ENCODE measurements at places on chromosomes 11 and 22.

GRCh38 chr11:57819252-57819979 is 57.8 kb downstream of the CTNND1 start:
- DNase-seq, result no peak

GRCh38 chr11:64060263-64060860 is 24.6 kb downstream of the FLRT1 start:
- no peak for DNase-seq

DNA sequence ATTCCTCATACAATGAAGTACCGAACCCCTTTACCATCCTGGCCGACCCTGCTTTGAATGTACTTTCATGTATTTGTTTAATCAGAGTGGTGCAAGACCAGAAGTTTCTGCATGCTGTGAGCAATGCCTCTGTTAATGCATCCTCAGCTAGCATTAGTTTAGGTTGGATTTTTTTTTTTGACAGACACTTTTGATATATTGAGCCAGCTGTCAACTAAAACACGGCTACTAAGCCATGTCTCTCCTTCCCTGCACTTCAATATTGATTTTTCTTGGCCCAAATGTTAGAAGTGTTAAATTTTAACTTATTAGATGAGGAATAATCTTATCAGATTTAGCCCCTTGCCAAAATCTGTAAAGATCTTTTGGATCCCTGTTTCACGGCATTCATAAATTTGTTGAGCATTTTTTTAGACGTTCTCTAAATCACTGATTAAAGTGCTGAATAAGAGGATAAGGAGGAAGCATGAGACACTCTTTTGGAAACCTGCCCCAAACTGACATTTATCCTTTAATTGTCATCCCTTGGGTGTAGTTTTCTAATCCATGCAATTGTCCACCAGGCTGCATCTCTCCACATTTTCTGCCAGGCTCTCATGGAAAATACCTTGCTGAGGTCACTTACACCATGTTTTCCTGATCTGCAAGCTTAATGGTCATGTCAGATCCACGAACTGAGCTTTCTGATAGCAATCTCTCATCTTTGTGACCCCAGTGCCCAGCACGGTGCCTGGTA is 130.7 kb downstream of the FEZ1 start:
- DNase-seq, result no peak

- DNase-seq, result no peak
Observed at GRCh38 chr11:99268886-99269285, 248.1 kb downstream of the CNTN5 start.

GRCh38 chr11:62853279-62853965 is 14.0 kb upstream of the WDR74 start:
- no peak for DNase-seq

DNA sequence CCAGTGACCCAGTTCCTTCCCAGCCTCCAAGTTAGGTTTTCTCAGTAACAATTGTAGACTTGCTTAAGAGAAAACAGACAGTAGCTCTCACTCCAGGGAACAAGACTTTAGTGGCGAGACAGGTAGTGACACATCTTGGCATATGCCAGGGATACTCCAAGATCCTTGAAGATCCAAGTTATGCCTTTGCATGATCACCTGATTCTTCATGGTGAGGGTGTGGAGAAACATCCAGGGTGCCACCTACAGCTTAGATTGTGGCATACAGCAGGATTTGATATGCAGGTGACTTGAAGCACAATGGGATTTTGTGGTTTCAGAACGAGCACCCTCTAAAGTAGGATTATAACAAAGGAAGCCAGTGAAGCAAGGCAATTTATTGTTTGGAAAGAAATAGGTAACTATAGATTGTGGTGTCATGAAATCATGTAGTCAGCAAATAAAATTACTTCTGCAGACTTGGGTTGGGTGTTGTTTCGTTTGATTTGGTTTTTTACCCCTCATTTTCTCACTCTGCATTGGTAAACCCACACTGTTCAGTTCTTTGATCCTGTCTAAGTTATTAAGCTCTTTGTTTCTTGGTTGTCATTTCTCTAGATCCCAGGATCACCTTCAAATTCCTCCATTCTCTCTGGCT is 9.2 kb downstream of the POU2AF3 start:
- no peak for DNase-seq

- no peak for DNase-seq
Observed at GRCh38 chr22:44752285-44753188, at the start of gene ARHGAP8. ARHGAP8 (plus strand) TSS chr22:44752575; CDS start chr22:44786528, 33,953 bp downstream.

GRCh38 chr11:87493516-87493915 is 455.8 kb downstream of the TMEM135 start:
- DNase-seq, result no peak

DNA sequence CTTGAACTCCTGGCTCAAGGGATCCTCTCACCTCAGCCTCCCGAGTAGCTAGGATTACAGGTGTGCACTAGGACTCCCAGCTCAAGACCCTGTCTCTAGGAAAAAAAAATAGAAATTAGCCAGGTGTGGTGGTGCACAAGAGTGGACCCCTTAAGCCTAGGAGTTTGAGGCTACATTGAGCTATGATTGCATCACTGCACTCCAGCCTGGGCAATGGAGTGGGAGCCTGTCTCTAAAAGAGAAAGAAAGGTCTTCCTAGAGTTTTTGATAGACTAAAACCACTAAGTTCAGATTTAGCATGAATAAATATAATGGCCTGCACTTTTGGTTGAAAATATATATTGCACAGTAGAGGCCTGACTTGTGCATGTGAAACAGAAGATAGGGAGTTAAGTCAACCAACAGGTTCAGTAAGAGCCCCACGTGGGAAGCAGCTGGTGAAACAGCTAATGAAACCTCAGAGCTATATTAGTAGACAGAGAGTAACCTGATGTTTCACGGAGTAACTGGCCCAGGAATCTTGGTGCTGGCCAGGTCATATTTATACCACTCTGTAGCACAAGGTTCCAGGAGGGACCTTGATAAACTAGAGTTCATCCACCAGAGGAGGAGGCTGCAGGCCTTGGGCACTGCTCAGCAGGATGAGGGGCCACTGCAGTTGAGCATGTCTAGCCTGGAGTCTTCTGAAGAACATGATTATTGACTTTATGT is 4.6 kb upstream of the MICAL3 start:
- DNase-seq, result no peak

GRCh38 chr11:64007160-64007628 is 21.0 kb downstream of the OTUB1 start:
- DNase-seq, result no peak

GRCh38 chr11:1218256-1218787 is 4.5 kb upstream of the MUC5B start:
- DNase-seq, result no peak

DNA sequence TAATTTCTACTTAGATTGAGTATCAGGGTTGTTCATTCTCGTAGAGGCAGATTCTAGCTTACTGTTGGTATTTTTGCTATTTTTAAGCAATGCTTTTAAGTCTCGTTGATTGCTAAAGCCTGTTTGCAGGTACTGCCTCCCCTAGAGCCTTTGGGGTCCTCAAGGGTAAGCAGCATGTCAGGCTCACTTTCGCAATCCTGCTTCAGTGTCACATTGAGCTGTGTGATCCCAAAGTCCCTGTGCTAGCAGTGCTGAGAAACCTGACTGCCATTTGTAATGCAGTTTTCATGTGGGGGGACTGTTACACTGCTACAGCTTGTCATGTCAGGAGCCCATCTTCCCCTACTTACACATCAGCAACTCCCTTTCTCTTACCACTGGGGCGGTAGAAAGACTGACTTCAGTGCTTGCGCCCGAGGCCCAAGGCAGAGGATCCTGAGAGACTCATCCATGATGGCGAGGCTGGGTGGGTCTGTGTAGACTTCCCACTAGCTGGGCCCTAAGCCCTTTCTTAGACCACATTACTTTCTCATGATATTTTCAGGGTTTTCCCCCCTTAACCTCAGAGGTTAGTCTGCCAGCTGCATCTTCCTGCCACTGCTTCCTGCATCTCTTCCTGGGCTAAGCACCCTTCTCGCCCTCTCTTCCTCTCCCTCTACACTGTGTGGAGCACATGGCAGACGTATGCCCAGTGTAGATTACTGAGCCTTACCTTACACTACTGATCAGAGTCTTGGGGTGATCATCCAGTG is 40.8 kb upstream of the ST14 start:
- DNase-seq, result no peak

- DNase-seq, result no peak
Observed at GRCh38 chr22:48226026-48227013, 1463.9 kb downstream of the TBC1D22A start.

DNA sequence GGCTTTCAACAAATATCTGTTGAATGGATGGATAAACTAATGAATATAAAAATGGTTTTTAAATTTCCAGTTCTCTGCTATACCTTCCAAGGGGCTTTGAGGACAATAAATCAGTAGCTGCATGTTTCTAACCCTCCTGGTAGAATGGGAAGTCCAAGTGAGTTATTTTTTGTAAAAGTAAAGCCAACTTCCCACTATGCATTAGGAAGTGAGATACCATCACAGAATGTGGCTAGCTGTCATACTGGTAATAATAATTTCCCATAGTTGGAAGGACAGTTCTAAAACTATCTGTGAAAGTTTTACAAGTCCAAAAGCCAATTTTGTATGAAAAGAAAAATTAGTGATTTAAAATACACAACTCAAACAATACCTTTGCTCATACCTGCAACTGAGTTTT is 50.0 kb downstream of the TMEM123 start:
- no peak for DNase-seq

DNA sequence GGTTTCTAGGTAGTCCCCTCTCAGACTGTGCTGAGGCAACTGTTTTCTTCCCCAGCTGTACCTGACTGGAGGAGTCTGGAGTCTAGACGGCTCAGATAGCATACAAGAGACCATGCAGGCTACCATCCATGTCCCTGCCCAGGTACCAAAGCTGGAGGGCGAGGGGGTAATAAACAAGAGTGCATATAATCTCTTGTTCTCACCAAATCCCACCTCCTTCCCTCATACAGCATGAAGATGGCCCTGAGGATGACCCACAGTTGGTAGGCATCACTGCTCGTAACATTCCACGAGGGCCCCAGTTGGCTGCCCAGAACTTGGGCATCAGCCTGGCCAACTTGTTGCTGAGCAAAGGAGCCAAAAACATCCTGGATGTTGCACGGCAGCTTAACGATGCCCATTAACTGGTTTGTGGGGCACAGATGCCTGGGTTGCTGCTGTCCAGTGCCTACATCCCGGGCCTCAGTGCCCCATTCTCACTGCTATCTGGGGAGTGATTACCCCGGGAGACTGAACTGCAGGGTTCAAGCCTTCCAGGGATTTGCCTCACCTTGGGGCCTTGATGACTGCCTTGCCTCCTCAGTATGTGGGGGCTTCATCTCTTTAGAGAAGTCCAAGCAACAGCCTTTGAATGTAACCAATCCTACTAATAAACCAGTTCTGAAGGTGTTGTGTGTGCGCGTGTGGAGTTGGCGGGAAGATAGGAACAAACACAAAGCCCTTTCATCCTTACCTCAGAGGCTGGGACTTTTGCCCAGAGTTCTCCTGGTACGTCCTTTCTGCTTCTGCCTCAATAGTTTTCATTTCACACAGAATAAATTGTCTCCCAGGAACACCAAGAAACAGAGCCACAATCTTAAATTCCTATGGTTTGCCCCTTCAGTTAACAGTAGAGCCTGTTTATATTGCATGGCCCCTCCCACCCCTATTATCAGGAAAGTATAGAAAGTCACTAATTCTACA is 8.5 kb downstream of the HMBS start:
- no peak for DNase-seq

GRCh38 chr11:78094250-78094649 is 14.6 kb upstream of the NDUFC2 start:
- DNase-seq, result peak; percentile 40

DNA sequence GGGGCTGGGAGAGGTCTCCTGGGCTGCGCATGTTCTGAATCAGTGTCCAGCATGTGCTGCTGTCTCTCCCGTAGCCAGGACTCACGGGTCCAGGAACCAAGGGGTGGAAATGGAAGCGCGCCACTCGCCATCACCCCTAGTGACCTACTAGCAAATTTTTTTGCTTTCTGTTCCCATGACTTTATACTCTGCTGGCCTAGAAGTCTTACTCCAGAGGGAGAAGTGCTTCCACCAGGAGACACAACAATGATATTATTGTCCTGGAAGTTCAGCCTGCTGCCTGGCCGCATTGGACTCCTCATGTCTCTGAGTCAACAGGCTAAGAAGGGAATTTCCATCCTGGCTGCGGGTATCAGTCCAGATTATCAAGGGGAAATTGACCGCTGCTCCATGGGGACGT is 729.7 kb downstream of the BRD1 start:
- DNase-seq, result no peak

DNA sequence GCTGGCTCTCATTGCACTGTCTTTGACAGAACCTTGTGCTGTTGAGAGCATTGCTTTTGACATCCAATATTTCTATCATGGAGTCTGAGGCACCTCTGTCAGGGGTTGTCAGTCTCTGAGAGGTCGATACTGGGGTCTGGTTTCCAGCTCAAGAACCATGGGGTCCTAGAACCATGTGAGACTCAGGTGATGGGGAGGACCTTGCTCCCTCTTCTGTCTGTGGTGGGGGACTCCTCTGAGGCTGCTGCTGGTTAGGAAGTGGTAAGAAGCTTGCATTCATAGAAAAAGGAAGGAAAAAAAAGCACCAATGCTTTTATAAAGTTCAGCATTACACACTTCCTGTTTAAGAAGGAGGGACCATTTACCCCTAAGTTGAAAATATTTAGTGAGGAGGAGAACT is 91.8 kb upstream of the CD44 start:
- DNase-seq, result no peak

GRCh38 chr11:104892723-104893511 is 5.3 kb downstream of the CASP12 start:
- no peak for DNase-seq

DNA sequence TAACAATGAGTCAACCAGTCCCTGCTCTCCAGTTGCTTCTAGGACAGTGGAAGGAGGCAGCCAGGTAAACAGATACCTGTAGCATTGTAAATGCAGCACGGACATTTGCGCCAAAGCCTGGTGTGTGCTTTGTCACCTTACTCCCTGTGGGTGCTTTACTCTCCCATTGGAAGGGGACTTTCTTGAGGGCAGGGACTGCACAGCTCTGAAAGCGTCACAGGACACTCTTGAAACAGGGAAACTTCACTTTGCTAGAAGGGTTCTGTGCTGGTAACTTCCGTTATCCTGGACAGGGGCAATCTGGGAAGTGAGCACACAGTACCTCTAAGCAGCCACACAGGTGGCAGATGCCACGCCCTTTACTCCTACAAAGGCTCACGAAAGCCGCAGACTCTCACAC is 99.8 kb downstream of the MYO18B start:
- no peak for DNase-seq

GRCh38 chr22:36921309-36922104 is 8.1 kb downstream of the CSF2RB start:
- DNase-seq, result peak; percentile 82

GRCh38 chr22:40322021-40322420 is 24.3 kb upstream of the ADSL start:
- no peak for DNase-seq

DNA sequence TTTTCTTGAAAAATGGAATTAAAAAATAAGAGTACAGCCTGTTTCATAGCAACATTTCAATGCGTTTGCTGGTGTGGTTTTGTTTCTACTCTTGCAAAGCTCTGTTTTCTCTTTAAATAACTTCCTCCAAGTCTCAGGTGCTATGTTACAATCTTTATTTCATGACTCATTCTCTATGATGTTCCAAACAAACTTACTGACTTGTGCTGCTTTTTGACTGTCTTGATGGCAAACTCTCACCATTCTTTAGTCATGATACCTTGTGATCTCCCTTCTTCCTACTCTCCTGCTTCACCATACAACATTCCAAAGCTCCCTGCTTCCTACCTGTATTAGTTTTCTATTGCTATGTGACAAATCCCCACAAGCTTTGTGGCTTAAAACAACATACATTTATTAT is 166.1 kb downstream of the C11orf91 start:
- DNase-seq, result no peak
